Activated naive CD4-positive, alpha-beta T cell (primary cell): ENCODE measurements at places on chromosomes 4 and X.

DNA sequence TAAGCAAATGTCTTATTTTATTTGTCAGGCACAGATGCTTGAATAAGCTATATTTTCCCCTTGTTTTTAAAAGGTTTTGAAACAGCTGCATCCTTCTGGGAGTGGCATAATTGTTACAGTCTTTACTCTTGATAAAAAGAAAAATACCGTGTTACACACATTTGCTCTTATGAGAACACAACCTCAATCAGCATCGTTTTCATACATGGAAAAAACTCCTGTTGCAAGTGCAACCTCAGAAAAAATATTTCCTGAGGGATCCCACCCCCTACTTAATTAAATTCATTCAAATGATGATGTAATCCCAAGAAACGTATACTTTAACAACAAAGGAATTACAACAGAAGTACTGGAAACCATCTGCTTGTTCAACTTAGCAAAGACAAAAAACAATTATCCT, 58.6 kb downstream of the SMAD1 start:
- no peak for DNase-seq

GRCh38 chrX:28491941-28492340, 95.3 kb upstream of the IL1RAPL1 start:
- DNase-seq: no peak

GRCh38 chrX:87813566-87813965, 296.0 kb downstream of the KLHL4 start:
- no peak for DNase-seq

DNA sequence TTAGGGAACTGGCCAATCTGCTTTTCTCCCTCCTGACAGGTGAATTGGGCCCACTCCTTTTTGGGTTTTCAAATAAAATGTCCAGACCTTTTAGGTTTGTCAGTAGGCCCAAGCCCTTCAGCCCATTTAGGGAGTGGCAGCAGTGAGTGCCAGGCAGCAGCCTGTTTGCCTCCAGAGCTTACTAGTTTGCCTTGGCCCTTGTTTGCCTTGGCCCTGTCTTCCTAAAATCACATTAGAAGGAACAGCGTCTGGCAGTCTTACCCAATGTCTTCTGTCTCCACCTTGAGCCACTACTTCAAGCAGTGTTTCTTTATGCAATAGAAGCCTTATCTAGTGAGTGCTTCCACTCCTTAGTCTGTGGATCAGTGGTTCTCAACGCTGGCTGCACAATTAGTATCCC, 117.1 kb downstream of the TMEM164 start:
- DNase-seq: no peak

- no peak for DNase-seq
These were observed 16.5 kb downstream of the CXCL1 start for GRCh38 chr4:73885574-73886267.

GRCh38 chr4:25637581-25638220, 17.9 kb upstream of the SLC34A2 start:
- DNase-seq: no peak
